Activated CD4-positive, alpha-beta T cell treated with anti-CD3 and anti-CD28 coated beads for 36 hours (primary cell): ENCODE measurements at places on chromosomes 6 and 20.

DNA sequence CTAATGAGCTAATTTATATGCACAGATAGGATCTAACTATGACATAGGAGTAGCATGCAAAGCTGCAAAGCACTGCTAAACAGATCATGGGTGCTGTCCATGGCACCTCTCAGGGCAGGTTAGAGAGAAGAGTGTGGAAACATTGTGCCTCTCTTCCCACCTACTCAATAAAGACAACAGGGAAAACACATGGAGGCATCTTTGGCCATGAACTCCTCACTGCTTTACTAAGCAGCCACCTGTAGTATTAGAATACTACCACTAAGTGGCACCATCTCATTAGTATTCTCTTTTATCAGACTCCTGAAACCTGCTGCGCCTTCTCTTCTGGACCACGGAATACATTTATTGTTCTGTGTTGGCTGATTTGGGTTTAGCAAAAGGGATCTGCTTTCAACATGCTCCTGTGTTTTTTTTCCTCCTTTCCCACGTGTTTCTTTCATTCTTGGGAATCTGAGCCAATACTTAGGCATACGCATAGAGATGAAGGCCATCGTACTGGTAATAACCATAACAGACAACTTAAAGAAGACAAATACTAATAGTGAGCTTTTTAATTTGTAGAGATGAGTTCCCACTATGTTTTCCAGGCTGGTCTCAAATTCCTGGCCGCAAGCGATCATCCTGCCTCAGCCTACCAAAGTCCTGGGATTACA is 9.4 kb upstream of the HDDC2 start:
- DNase-seq, result no peak

GRCh38 chr20:5557123-5557522 is 193.1 kb upstream of the SHLD1 start:
- DNase-seq, result peak; percentile 77

DNA sequence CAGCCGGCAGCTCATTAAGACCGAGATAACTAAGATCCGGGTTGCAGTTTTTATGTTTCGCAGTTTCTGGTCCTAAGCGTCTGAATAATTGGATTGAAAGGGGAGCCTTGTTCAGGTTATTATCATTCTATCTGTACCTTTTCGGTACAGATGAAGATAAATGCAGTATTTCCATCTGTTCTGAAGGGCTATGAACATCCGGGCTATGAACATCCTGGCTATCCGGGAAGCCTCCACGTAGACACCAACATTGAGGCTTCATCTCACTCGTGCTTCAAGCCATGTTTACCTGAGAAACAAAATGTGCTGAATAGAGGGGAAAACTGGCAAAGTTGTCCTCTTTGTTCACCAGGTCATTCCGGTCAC is 399 bp upstream of the REPS1 start:
- DNase-seq, result no peak

- DNase-seq, result no peak
Measured at GRCh38 chr20:20677186-20677585, 35.3 kb downstream of the RALGAPA2 start.

GRCh38 chr20:63969838-63970713 is at the start of gene ZNF512B:
Gene ZNF512B, minus strand, starts transcription at chr20:63969930. Its CDS starts 1,980 bp downstream, at chr20:63967950.
- peak; percentile 78 for DNase-seq

DNA sequence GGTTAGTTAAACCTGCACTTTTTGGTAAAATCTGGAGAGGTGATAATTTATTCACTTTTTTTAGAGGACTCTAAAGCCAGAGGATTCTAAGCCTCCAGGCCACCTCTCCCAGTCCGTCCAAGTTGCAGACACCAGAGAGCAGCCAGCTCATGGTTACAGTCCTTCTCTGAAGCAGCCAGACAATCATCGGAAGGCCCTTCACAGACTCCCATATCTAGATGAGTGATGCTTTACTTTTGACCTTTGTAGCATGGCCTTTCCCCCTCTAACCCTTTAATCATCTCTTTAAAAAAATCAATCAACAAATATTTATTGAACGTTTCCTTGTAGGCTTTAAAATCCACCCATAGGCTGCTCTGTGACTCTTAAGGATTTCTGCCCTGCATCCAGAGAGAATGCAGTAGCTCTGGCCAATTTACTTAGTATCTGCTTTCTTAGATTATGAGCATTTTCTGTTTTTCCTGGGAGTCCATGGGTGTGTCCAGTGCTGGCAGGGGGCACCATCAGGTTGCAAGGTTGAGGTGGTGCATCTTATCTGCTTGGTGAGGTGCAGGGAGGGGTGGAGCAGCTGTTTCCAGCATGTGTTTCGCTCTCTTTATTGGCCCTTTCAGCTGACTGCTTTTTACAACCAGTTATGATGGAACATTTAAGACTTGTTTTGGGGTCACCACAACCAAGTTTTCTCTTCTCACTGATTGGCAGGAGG is 58.6 kb downstream of the JARID2 start:
- DNase-seq, result no peak

GRCh38 chr6:124482071-124482491 is 480.2 kb upstream of the RNF217 start:
- no peak for DNase-seq

DNA sequence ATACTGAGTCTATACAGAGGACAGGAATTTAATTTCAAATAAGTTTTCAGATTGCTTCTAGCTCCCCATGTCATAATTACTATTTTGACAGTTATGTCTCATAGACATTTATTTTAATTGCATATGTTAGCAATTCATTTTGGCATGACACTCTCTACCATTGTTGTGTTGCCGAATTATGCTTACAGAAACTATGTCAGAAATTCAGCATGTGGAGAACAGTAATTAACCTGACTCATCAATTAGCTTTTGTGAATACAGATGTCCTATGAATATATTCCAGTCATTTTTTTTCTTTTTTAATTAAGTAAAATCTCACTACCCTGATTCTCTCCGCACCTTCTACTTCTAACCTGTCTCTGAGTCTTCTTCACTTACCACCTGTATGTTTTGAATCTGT is 105.1 kb downstream of the NKAIN2 start:
- DNase-seq, result no peak
